ENCODE measurements at places on chromosomes 16 and 17. TPM values are rescaled to one million over a fixed set of nuclear protein-coding genes. Genes with fewer than 3 reads are reported as not detected.

MT1M gene
- 5.1 TPM for total RNA-seq

CD7 gene
- total RNA-seq: 0.66 TPM

ZNF385C gene
- not detected for total RNA-seq

STX1B gene
- 2.6 TPM for total RNA-seq

CRISPLD2 gene
- 3.6 TPM for total RNA-seq

SHBG gene
- total RNA-seq: 0.29 TPM

ACSM5 gene
- 0.17 TPM for total RNA-seq

PDIA2 gene
- total RNA-seq: not detected

LLGL2 gene
- 1.3 TPM for total RNA-seq

HOXB7 gene
- 1.7 TPM for total RNA-seq

FAM171A2 gene
- total RNA-seq: 15.2 TPM

SLC5A11 gene
- total RNA-seq: not detected

LGALS9B gene
- total RNA-seq: not detected

MT1B gene
- total RNA-seq: not detected

TBC1D3C gene
- not detected for total RNA-seq

PERCC1 gene
- total RNA-seq: not detected

ATP2A1 gene
- total RNA-seq: 0.44 TPM

SOX15 gene
- total RNA-seq: 0.73 TPM

BICDL2 gene
- total RNA-seq: 0.17 TPM

ADAD2 gene
- total RNA-seq: not detected

PRR15L gene
- total RNA-seq: not detected

ZFHX3 gene
- total RNA-seq: 10.6 TPM

CCL5 gene
- total RNA-seq: not detected

IL17C gene
- total RNA-seq: not detected

UMOD gene
- total RNA-seq: not detected

SP6 gene
- 0.17 TPM for total RNA-seq

PYCARD gene
- 120 TPM for total RNA-seq

SPIRE2 gene
- 2.2 TPM for total RNA-seq

CD300LB gene
- not detected for total RNA-seq

KRTAP4-16 gene
- total RNA-seq: not detected

KRTAP2-1 gene
- not detected for total RNA-seq

SRL gene
- total RNA-seq: 0.29 TPM

ABCC12 gene
- 0.15 TPM for total RNA-seq

KRTAP4-4 gene
- not detected for total RNA-seq

TP53TG3C gene
- not detected for total RNA-seq

RAD51D gene
- 16.4 TPM for total RNA-seq

CACNA1G gene
- 1.7 TPM for total RNA-seq

CHTF8 gene
- 66.7 TPM for total RNA-seq

TPSD1 gene
- not detected for total RNA-seq

MFSD6L gene
- total RNA-seq: not detected

KCNAB3 gene
- total RNA-seq: 0.33 TPM

USP43 gene
- total RNA-seq: not detected

PIK3R5 gene
- not detected for total RNA-seq

NF1 gene
- total RNA-seq: 88.4 TPM

OR1A1 gene
- total RNA-seq: not detected

FBXO39 gene
- 0.15 TPM for total RNA-seq

Measured in smooth muscle cell of trachea (primary cell).